ENCODE measurements at places on chromosomes 2 and 18.

- peak; percentile 8 for DNase-seq
These were observed 480.8 kb upstream of the KLHL29 start for GRCh38 chr2:22904126-22904684.

DNA sequence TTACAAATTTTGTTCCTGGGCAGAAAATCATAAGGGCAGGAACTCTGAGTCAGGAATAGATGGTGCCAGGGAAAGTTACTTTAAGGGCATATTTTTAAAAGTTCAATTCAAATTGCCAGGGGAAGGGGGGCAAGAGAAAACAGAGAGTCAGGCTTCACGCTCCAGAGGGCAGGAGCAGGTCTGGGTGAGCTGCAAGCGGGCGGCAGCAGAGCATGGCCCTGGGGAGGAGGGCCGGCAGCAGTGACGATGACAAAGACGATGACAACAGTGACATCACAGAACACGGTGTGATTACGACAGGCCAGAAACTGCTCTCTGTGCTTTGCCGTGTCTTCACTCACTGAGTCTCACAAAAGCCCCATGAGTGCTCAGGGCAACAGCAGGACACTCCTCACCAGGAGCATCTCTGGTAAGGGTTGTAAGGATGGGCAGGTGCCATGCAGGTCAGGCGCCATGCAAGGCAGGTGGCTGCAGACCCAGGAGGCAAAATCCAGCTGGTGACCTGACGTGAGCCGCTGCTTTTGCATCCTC is 23.3 kb downstream of the CHST10 start:
- DNase-seq, result no peak

DNA sequence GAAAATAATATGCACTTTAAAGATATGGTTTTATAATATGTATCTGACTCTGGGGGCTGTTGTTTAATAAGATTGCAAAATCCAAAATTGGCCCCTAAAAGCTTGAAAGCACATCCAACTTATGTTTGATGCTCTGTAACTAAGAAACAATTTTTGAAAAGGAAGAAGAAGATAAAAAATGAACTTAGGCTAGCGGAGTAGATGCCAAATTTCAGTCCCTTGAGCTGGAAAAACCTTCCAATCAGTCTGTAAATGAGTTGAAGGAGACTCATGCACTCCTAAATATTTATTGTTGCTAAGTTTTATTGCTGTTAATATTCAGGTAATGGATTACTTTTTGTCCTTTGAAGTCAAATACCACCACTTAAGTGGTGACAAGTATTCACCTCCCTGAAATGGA is 465.0 kb downstream of the ZEB2 start:
- DNase-seq, result no peak

DNA sequence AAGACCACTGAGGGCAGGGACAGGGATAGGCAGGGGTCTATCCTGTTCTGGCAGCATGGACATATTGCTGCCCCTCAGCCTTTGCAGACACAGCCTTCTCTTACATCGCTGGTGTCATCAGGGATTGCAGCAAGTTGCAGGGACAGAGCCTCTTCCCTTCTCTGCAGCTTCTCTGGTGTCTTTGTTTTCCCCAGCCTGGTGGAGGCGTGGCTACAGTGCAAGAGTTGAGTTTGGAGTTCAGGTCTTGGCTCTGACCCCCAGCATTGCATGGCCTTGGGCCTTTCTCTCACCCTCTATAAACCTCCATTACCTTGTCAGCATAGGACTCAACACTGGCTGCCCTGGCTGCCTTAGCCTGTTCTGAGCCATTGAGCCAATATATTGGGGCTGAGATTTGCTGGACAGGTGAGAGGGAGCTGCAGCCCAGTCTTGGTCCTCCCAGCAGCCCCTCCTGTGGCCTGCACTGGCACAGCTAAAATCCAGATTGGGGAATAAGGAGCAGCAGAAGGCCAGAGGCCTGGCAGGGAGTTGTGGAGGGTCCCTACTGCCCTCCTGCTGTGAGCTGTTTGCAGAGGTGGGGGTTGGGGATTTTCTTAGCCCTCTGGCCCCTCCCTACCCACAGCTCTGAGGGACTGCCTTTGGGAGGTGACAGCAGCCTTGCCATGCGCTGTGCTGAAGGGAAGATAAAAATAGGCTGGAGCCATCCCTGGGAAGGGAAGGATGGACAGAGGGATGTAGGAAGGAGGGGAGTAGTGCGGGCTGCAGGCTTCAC is 22.8 kb downstream of the EHD3 start:
- DNase-seq, result no peak

DNA sequence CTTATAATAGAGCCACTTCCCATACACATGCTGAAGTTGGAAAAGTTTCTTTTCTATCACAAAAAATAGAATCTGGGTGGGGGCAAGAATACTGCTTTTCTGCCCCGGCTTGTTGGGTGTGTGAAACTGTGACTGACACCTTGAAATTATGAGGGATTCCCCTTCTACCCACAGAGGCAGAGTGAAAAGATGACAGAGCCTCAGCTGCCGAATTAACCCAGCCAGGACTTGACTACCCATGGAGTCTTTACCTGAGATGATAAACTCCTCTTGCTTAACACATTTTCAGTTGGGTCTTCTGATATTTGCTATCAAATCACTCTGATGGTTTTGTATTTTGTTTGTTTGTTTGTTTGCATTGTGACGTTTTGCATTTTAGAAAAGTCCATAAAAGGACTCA is 66.0 kb upstream of the PMAIP1 start:
- no peak for DNase-seq

GRCh38 chr2:190562121-190562520 is 27.6 kb upstream of the NEMP2 start:
- no peak for DNase-seq

DNA sequence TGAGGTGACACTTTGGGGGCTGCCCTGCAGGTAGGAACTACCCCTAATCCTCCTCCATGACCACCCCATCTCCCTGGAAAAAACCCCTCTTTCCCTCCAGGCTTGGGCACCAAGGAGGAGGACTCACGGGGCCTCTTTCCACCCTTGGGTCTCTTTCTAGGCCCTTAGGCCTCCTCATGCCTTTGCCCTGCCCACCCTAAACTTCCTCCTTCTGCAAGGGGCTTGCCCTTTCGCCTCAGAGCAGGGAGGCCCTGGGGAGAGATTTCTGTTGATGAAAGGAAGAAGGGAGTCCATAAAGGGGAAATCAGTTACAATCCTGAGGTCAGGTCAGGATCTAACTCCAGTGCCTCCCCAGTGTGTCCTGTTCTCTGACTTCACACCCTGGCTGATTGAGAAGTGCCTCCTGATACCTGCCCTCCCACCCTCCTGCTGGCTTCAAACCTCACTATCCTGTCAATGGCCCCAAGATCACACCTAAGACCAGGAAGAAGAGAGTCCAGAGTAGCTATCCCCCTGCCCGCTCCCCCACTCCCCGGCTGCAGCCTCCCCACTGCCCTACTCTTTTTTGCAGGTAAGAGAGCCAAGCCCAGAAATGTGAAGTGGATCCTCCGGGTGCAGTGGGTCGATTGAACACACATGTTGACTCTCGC is 16.7 kb upstream of the TNS1 start:
- no peak for DNase-seq

- DNase-seq, result peak; percentile 2
These were observed 164.1 kb downstream of the GREB1L start for GRCh38 chr18:21406116-21406515.

DNA sequence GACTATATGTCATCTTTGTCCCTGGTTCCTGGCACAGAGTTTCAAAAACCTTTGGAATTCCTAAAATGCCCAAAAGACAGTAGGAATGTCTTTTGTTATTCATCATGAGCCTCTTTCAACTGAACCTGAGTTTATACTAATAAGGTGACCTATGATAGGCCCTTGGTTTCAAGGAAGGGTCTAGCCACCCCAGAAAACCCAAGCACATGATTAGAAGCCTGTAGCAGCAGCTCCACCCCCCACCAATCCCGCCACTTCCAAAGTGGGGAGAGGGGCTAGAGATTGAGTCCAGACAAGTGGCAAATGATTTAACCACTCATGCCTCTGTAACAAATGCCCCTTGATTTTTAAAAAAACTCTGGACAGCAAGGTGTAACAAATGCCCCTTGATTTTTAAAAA is 56.8 kb downstream of the ADD2 start:
- no peak for DNase-seq

- no peak for DNase-seq
These were observed 492.9 kb downstream of the ARHGAP15 start for GRCh38 chr2:143622106-143622505.

- DNase-seq, result no peak
These were observed 189.3 kb downstream of the PHLPP1 start for GRCh38 chr18:62904396-62905285.

DNA sequence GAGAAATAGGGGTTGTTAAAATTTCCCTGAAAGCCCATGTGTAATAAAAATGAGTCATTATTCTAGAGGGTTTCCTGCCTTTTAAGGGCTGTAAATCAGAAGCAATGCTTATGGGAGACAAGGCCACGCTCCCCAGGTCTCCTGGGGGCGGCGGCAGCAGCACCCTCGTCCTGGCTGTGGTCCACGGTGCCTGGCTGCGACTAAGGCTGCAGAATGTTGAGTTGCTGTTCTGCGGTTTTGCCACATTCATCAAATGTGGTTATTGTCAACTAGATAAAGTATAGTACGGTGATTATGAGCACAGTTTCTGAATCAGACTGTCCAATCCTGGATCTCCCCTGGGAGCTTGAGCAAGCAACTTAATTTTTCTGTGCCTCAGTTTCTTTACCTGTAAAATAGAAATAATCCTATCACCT is 11.9 kb upstream of the AGFG1 start:
- DNase-seq, result peak; percentile 49

GRCh38 chr2:235027558-235028214 is 75.9 kb downstream of the SH3BP4 start:
- peak; percentile 87 for DNase-seq

- no peak for DNase-seq
These were observed 15.2 kb downstream of the FBXO41 start for GRCh38 chr2:73268830-73269685.

Data from fibroblast of skin of back (primary cell).